ENCODE measurements at places on chromosomes 6 and 20. TPM values are rescaled to one million over a fixed set of nuclear protein-coding genes. Genes with fewer than 3 reads are reported as not detected.
A peak's percentile ranks its signal among the peaks of the same experiment; 100 is the strongest.

GRCh38 chr6:16545382-16545781, 215.9 kb downstream of the ATXN1 start:
- no peak for DNase-seq

GRCh38 chr20:4036351-4036750, 21.0 kb upstream of the RNF24 start:
- no peak for DNase-seq

- no peak for DNase-seq
Measured at GRCh38 chr6:45619994-45620471, 242.3 kb upstream of the SUPT3H start.

GRCh38 chr6:16585805-16586204, 175.5 kb downstream of the ATXN1 start:
- no peak for DNase-seq

CST5 gene
- polyA plus RNA-seq: not detected

C6orf52 gene
- polyA plus RNA-seq: 0.38 TPM

- DNase-seq: no peak
Measured at GRCh38 chr6:151254451-151255081, 14.8 kb downstream of the AKAP12 start.

DNA sequence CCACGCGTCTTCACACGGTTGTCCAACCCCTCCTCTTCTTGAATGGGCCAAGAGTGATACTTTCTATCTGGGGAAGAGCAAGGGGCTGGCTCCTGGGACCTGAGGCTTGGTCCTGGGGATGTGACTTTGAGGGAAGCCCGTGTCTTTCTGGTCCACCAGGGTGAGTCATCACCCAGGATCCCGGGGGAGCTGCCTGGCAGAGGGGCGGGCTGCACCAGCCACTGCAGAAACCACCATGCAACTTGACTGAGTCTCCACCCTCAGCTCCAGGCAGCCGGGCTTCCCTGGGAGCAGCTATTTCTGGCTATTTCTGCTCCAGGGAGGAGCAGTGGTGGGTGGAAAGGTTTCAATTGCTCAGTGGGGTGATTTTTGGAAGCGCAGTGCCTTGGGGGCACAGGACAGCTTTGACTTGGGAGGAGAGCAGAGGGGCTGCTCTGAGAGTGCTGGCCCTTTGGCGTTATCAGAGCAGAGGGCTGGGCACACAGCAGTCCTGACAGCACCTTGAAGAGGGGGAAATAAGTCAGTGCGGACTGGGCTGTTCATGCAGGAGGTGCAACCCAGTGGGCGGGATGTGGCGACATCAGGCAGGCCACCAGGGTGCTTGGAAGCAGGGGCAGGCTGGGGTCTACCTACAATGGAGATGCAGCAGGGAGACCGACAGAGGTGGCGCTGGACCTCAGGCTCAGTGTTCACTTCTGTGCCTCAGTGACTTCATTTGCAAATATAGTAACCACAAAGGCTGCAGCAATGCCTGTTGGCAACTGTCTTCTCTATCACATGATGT, 45.1 kb upstream of the FAM83D start:
- DNase-seq: no peak

DNA sequence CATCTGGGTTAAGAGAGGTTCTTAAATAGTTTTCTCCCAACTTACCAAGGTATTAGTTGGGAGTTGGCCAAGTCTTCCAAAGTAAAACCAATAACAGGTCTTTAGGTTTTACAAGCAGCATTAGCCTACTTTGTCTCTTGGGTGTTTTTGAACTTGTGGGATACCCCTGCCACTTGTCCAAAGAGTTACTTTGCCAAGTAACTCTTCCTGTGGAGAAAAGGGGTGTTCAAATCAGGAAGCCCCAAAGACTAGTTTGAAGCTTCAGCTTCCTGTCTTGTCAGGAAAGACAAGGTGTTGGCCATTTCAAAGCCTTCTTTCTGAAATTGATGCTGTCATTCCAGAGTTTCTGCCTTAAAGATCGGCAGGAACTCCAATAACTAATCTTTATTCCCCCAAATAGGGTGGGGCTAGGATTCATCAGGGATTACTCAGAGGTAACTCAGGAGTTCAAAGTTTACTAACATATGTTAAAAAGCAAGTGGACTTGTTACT, 822 bp downstream of the RAB22A start:
- DNase-seq: no peak

DNA sequence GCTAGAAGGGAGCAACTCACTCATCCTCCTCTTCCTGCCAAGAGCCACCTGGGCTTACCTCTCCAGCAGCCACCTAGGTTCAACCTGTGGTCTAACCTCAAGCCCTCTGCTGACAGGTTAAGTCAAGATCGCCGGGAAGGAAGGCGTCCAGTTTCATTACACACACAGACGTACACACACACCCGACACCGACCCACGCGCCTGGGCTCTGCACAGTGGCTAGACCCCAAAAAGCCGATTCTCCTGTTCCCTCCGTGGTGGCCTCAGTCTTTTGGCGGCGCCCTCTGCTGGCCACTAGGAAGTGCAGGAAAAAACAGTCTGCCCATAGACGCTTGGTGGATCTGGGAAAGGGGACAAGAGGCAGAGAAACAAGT, 52.8 kb downstream of the MRPL14 start:
- peak; percentile 86 for DNase-seq

KIAA1755 gene
- 0.29 TPM for polyA plus RNA-seq

THBS2 gene
- polyA plus RNA-seq: 0.49 TPM

- DNase-seq: no peak
Measured at GRCh38 chr6:83153883-83154521, 39.1 kb downstream of the PGM3 start.

DNA sequence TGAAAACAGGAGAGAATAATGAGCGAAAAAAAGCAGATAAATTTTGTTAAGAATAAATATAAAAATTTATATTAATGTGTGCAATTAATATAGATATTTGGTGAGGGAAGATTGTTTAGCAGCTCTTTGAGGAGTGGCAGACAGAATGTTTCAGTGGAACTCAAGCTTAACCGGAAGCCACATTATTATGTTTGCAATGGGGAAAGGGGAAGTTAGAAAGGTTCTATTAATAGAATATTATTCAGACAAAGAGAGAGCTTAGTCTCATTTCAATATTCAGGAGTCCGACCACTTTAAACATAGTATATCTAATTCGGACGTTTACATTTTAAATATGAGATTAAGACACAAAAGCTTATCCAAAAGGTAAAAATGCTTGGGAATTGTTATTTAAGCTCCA, 81.6 kb upstream of the KHDRBS2 start:
- no peak for DNase-seq

DNA sequence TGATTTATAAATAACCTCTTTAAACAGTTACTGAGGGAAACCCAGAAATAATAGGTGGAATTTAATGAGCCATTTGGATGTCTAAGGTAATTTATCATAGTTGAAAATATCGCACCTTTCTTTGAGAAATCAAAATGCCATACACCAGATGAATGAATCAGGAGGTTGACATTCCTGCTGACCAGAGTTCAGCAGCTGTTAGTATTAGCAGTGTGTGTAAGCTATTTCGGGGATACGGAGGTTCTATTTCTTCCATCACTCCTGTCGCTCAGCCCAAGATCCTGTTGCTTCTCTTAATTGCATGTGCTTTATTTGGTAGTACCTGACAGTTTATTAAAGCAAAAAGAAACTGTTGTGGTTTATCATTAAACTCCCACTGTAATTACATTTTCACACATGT, 67.1 kb downstream of the HDGFL1 start:
- no peak for DNase-seq

DNA sequence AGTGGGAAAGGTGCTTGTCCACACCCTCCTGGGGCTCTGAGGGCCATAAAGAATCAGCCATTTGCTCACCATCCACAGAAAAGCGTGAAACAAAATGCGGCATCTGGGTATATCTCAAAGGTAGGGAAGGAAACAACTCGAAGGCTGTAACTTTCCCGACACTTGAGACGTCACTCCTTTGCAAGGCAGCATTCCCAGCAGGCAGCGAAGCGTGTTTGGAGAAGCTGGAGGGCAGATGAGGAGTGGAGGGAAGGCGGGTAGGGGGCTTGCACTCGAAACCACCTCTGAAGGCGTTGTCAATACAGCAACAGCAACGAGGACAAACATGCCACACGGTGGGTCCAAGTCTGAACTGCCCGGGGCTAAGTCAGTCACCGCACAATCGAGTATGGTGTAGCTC, 98.4 kb downstream of the FOXC1 start:
- no peak for DNase-seq

HDDC2 gene
- polyA plus RNA-seq: 120 TPM

DNA sequence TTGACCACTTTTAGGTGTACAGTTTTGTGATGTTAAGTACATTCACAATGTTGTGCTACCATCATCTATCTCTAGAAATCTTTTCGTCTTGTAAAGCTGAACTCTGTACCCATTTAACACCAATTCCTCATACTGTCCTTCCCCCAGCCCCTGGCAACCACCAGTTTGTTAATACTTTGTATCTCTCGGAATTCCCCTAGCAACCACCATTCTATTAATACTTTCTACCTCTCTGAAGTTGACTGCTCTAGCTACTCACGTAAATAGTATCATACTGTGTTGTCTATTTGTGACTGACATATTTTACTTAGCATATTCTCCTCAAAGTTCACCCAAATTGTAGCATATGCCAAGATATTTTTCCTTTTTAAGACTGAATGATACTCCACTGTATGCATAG, 82.3 kb upstream of the CLDN20 start:
- DNase-seq: no peak

- no peak for DNase-seq
Measured at GRCh38 chr6:835476-836160, 142.7 kb upstream of the EXOC2 start.

DNA sequence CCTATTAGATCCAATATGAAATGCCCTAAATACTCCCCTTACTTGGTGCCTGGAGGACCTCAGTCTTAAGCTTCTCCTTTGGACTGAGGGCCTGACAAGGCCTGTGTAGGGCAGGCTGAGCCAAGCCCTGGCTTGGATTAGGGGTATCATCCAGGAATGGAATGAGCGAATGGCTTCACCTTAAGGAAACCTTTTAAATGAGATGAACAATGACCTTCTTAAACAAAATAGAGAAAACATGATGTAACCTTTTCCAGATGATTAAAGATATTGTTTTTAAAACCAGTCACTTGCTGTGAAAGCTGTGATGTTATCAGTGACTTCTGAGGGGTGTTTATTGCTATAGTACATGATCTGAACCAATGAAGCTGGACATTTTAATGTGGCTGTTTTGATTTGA, 55.5 kb downstream of the TRAF3IP2 start:
- no peak for DNase-seq

CFAP61 gene
- polyA plus RNA-seq: 8.3 TPM

- DNase-seq: no peak
Measured at GRCh38 chr20:54525916-54526590, 50.7 kb downstream of the DOK5 start.

GRCh38 chr6:24032896-24033688, 92.9 kb upstream of the NRSN1 start:
- DNase-seq: no peak

- DNase-seq: no peak
Measured at GRCh38 chr6:79152269-79152737, 74.2 kb upstream of the PHIP start.

TRIM15 gene
- not detected for polyA plus RNA-seq

- DNase-seq: no peak
Measured at GRCh38 chr6:40805336-40805735, 218.2 kb upstream of the LRFN2 start.

DNA sequence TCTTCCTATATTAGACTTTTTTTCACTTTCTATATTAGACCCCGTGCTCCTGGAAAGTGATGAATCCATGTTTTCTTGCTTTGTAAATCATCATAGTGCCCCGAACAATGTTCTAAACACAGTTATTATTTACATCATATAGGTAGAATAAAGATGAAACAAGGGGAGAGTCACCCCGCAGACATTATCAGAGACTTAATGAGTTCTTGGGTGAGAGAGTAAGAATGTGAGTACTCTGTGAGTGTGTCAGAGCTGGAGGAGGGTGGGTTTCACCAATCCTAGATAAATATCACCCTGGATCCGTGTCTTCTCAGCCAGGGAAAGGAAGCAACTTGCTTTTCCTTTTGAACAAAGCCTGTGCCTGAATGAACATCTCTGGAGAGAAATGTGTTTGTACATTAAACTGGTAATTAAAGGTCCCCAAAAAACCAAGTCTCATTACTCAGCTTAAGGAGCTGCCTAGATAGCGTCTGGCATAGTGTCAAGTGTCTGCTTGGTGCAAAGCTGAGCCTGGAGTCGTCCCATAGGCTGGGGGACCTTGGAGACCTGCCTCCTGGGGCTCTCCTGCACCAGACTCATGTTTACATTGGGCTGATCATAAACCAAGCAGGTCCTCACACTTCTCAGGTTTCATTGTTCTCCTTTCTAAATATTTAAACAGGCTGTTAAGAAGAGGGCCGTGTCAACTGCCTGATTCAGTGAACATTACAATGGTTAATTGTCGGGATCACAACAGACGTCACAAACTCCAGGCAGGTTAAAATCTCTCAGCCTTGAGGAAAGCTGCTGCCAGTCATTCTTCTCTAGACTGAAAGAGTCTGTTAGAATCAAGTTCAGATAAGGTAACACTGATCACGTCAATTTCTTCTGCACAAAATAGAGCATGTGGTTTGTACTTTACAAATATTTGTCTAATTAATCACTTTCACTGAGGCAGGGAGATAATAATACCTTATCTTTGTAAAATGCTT, 179.7 kb upstream of the MYLIP start:
- no peak for DNase-seq

SYCP2L gene
- 0.13 TPM for polyA plus RNA-seq

DTD1 gene
- 12.4 TPM for polyA plus RNA-seq

KCNK15 gene
- polyA plus RNA-seq: 0.08 TPM

GRCh38 chr6:20542927-20543602, 8.8 kb downstream of the CDKAL1 start:
- DNase-seq: no peak

SPTLC3 gene
- polyA plus RNA-seq: 0.32 TPM

TMC2 gene
- polyA plus RNA-seq: 0.03 TPM

DNA sequence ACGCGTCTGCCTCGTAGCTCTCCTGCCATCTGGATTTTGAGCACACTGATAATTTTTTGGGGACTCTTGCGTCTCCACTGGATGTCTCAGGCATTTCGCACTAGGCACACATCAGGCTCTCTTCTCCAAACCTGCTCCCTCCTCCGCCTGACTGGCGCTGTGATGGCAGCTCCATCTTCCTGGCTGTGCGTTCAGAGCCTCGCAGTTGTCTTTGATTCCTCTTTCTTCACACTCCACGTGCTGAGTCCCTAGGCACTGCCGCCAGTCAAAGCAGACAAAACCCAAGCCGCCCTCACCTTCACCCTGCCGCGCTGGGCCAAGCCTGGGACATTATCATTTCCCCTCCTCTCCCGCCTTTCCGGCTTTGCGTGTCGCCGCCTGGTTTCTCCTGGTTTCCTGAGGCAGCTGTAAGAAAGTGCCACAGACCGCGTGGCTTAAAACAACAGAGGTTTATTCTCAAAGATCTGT, 778 bp downstream of the PSMG4 start:
- no peak for DNase-seq

GRCh38 chr6:26534681-26535465, 3.3 kb upstream of the HMGN4 start:
- DNase-seq: no peak

DLK2 gene
- polyA plus RNA-seq: 0.04 TPM

MRAP2 gene
- 0.26 TPM for polyA plus RNA-seq

DNA sequence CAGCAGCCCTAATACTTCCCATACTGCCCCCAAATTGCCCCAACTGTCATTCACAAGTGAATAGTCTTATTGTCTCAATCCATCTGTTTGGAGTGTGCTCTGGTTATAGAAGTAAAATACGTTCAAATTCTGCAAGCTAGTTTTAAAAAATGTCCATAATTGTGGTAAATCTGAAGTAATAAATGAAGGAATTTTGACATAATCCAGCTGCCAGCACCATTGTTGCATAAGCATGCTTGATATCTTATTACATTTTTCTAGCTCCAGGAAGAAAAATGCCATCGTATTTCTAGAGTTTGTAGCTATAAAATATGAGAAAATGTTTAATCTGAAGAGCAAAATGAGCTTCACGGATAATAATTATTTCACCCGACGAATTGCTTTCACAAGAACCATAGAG, 664.7 kb downstream of the RFPL4B start:
- no peak for DNase-seq

TMEM217 gene
- polyA plus RNA-seq: 0.05 TPM

LRRC1 gene
- polyA plus RNA-seq: 0.39 TPM
